ENCODE measurements at places on chromosomes 12 and 14.

- no peak for DNase-seq
Observed at GRCh38 chr12:6266971-6267721, 43.3 kb upstream of the PLEKHG6 start.

DNA sequence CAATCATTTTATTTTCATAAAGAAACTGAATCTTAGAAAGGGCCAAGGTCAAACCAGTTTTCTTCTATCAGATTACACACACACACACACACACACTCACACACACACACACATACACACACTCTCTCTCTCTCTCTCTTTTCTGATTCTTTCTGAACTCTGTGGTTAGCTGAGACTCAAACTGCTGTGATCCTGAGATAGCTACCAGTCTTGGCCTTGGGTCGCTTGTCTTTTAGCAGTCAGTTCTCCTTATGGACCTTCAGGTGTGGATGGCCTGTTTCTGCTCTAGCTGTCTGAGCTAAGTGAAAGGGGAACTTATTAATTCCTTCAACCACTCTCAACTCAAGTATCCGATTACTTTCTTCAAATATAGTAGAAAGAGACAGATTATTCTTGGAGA lies 145.1 kb downstream of the GRIP1 start:
- DNase-seq: no peak

DNA sequence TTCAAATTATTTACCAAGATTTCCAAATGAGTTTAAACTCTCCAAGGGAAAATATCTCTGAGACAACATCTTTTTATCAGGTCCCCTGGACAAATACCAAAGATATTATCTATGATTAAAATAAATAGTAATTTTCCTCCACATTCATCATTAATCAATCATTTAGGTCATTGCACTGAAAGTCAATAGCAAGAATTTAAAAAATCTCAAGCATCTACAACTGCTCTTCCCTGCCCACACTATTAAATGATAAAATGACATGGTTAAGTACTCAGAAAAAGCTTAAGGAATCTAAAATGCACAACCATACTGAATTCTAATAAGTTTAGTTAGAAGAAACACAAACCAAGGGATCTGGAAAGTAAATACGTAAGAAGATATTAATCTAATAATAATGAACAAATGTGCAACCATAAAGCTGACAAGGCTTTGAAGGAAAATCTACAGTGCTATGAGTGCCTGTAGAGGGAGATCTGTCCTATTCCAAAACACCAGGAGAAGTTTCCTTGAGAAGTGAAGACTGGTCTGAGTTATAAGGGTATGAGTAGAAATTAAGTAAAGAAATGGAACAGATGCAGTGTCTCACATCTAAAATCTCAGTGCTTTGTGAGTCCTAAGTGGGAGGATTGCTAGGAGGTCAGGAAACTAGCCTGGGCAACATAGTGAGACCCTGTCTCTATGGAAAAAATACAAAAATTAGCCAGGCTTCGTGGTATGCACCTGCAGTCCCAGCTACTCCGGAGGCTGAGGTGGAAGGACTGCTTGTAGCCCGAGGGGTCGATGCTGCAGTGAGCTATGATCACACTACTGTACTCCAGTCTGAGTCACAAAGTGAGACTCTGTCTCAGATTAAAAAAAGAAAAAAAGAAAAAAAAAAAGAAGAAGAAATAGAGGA lies 19.2 kb downstream of the INTS13 start:
- DNase-seq: no peak

- no peak for DNase-seq
Observed at GRCh38 chr12:108146035-108146893, 17.2 kb downstream of the WSCD2 start.

- no peak for DNase-seq
Observed at GRCh38 chr12:69354556-69355187, 4.9 kb upstream of the YEATS4 start.

GRCh38 chr12:15625075-15625474 lies 164.1 kb downstream of the EPS8 start:
- no peak for DNase-seq

- no peak for DNase-seq
Observed at GRCh38 chr14:104398656-104399055, 180.9 kb upstream of the C14orf180 start.

GRCh38 chr14:26811756-26812305 lies 214.0 kb upstream of the NOVA1 start:
- DNase-seq: no peak

DNA sequence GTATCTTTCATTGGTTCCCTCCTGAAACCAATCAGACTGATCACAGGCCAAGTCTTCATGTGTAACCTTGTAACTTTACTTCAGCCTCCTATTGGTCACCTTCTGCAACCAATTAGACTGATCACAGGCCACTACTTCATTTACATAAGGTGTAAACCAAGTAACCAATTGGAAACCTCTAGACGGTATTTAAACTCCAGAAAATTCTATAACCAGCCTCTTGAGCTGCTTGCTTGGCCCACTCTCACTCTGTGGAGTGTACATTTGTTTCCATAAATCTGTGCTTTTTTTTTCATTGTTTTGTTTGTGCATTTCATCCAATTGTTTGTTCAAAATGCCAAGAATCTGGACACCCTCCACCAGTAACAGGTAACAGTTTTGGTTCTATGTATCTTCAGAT lies 47.5 kb downstream of the EIF2S3B start:
- no peak for DNase-seq

GRCh38 chr14:32761381-32761968 lies 177.2 kb upstream of the NPAS3 start:
- no peak for DNase-seq

DNA sequence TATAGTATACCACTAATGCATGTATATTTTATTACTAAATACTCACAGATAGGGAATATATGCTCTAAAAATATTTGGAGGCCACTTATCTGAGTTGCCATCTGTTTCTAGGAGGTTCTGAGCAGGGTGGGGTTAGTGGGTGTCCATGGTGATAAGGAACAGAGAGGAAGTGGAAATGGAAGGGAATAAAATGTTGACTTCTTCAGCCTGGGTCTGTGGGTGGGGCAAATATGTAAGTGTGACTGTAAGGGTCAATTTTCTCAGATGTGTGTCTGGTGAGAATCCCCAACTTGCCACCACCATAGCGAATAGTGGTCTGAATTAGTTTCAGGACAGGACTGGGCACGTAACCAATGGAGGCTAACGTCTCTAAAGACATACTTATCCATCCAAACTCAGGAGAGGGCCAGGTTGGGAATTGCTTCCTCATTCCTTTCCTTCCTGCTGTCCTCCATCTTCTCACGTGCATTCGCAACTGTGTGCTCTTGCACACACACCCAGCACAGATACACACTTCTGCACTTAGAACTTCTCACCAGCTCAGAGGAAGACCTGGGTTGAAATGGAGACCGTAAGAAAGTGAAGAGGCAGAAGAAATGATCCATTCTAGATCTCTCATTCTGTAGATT lies 54.2 kb upstream of the GZMB start:
- no peak for DNase-seq

DNA sequence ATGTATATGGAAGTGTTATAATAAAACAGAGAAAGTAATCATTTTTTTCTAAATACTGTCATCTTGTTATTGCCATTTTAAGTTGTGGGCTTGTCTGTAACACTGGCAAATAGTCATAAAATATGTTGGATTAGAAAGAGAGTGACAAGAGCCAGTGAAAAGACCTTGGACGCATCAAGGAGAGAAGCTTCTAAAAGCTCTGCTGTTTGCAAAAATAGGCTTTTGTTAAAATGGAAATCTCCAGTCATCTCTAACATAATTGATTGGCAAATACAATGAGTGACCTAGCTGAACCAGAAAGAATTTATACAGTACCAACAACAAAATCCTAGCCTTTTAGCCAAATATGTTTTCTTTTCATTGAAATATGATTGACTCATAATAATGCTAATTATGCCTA lies 245.8 kb upstream of the RMST start:
- DNase-seq: no peak
